ENCODE measurements at places on chromosomes 6 and 20.

DNA sequence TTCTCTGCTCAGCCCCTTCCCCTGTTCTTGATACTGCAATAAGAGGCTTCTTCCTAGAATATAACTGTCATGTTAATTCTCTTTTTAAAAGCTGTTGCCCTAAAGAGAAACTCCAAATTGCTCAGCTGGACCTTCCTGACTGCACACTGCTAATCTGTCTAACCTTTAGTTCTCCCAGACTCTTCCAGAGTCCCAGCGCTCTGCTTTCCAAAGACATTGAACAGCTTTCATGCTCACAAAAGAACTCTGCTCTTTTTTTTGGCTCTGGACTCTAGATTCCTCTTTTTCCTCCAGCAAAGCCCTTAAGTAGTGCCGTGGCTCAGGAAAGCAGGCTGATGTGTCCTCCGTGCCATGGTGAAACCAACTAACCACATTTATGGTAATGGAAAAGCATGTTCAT is 356.6 kb upstream of the RSPO3 start:
- DNase-seq = no peak

DNA sequence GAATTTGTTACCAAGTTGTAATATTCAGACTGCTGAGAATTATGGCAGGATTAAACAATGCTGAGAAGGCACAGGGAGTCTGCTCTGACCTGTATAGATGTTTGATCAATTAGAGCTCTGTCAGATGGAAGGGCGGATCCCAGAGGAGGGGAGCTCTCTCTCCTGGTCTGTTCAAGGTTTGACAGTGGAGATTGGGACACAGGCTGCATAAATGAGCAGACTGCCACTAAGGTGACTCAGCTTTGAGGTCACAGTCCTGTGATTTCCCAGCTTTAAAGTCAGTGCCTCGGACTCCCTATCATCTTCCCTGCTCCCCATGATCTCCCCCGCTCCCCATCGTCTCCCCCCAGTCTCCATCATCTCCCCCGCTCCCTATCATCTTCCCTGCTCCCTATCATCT is 59.2 kb upstream of the SLC22A23 start:
- peak; percentile 30 for DNase-seq

GRCh38 chr6:90294989-90295853 is 1.4 kb downstream of the BACH2 start:
- peak; percentile 42 for DNase-seq

DNA sequence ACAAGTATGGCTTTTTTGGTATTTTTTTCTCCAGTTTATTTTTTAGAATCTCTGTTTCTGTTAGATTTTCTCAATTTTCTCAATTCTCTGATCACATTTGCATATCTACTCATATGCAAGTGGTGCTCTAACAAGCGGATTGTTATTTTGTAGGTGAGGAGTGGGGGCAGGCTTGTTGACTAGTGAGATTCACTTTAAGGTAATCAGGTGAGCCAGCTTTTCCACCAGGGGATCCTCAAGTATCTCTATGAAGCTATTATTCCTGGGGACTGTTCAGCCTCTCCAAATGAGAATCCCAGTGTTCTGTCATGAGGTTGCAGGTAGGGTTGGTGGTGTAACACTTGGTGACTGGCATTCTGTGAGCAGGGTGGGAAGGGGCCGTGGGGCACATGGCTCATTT is 274.3 kb upstream of the FERMT1 start:
- peak; percentile 18 for DNase-seq

DNA sequence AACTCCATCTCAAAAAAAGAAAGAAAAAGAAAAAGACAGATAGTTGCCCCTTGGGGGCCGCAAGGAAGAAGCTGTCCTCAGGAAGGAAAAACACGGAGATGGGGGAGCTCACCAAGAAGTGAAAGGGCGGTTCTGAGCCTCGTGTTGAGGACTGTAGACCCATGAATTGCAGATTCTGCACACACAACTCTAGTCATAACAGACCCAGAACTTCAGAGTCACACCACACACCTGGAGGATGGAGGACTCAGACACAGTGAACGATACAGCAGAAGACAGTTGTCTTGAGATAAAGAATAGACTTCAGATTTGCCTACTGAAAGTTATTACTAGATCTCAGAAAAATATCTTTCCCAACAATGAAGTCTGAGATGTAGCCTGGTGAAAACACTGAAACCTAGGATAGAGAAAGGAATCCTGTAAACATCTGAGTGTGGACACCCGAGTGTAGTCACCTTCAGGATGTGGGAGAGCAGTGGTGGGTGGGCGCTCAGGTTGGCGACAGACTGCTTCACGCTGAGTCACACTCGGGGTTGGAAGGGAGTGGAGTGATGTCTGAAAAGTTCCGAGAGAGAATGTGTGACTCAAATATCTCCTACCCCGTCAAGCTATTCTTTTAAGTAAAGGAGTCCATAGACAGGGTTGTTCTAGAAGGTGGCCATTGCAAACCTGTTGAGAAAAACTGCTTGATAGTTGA is 88.1 kb downstream of the MAP3K4 start:
- DNase-seq = no peak

DNA sequence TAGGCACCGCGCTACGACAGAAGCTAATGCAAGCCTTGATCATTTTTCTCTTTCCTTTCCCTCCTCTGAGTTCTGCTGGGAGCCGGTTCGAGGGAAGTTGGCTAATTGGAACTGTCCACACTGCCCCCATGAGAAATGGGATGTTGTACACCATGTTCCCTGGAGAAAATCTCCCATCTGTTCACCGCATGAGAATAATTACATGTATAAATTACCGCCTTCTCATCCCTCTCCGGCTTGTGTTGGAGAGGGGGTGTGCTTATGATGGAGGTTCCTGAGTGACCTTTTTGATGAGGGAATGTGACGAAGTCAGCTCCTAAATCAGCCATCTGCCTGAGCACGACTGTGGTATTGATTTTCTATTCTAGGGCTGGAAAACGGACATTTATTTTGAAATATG is 320.2 kb upstream of the SULF2 start:
- no peak for DNase-seq

- DNase-seq = no peak
Measured at GRCh38 chr6:43940393-43941087, 170.5 kb downstream of the VEGFA start.

DNA sequence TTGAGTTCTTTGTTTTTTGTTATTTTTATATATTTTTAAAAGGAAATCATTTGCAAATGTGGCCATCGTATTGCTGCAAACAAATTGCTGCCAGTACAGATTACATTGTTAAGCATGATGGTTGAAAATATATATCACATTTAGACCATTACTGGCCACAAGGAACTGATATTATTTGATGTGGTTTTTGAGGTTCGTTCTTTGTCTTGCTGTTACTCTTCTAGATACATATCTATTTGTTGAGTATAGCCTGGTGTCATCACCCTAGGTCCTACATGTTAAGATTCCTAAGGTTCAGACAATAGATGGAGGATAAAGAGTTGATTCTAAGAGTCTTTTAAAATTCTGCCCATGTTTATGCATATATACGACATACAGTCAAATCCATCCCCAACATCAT is 306.0 kb downstream of the FARS2 start:
- no peak for DNase-seq

DNA sequence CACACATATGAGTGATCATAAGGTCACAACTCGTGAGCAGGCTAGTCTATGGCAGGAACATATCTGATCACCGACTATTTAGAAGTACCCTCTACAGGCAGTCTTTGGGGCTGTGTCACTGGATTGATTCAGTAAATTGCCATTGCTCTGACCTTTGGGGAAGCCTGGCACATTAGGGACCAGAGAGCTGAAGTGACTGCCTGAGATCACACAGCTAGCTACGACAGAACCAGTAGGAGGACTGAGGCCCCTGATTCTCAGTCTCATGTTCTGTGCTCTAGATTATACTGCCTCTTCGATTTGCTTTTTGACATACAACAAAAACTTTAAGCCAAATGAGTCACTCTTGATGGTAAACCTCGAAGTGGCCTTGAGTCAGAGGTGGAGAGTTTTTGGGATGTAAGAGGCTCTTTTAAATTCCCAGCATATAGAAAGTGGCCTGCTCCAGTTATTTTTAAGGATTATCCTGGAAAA is 247.5 kb upstream of the SUPT3H start:
- no peak for DNase-seq

- DNase-seq = no peak
Measured at GRCh38 chr6:122198922-122199321, 200.5 kb upstream of the HSF2 start.

- peak; percentile 96 for DNase-seq
Measured at GRCh38 chr6:33288921-33289783, at the start of the genes PFDN6 and WDR46. PFDN6 (plus strand) TSS chr6:33289601; CDS start chr6:33289857, 256 bp downstream. WDR46 (minus strand) TSS chr6:33289239; CDS start chr6:33289170, 69 bp downstream.

DNA sequence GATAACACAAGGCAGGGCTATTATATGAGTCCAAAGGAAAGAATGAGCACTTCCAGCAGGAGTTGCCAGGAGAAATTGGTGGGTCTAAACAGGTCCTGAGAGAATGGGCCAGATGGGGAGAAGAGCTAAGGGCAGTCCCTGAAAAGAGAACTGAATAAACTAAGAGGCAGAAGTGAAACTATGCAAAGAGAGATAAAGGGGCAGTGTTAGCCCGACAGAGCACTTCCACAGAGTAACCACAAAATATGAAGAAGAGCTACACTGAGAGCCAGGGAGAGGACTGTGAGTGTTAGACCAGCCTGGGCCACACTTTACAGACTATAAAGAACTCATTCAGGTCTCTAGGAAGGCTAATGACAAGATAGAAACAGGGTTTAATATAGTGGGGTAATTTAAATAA is 43.8 kb downstream of the RALGAPA2 start:
- DNase-seq = no peak

DNA sequence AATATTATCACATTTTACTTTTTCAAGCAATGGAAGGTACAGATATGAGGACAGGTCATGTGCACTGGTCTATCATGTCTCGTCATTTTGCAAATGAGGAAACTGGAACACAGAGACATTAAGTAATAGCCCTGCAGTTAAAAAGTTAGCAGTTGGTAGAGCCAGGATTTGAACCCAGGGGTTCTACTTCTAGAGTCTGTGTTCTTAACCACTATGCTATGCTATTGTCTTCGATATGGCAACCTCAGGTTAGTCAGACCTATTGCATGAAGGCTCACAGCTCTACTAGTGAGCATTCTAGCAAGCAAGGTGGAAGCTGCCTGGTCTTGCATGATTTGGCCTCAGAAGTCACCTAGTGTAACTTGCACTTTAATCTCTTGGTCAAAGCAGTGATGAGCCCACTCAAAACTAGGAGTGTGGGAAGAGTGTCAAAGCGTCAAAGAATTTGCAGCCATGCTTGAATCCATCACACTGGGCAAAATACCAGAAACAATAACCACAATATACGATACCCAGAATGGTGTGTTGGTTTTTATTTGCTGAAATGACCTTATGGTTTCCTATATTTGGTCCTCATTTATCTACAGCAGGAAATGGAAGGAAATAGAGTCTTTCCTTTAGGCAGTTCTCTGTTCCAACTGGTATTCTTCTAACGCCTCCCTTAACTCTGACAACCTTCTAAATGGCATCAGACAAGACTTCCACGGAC is 20.4 kb upstream of the BMP2 start:
- peak; percentile 28 for DNase-seq

DNA sequence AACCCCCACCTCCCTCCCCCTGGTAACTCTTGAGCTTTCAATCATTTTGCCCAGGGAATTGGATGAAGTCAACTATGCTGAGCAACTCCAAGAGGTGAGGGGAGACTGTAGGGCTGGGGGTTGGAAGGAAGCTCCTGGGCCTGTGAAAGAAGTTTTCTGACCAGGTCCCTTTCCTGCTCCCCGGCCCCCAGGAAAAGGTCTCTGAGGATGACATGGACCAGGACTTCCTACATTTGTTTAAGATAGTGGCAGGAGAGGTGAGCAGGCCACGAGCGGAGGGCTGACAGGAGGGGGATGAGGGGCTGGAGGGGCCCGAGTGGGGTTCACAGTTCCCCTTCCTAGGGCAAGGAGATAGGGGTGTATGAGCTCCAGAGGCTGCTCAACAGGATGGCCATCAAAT is 21.8 kb downstream of the CAPN11 start:
- no peak for DNase-seq

DNA sequence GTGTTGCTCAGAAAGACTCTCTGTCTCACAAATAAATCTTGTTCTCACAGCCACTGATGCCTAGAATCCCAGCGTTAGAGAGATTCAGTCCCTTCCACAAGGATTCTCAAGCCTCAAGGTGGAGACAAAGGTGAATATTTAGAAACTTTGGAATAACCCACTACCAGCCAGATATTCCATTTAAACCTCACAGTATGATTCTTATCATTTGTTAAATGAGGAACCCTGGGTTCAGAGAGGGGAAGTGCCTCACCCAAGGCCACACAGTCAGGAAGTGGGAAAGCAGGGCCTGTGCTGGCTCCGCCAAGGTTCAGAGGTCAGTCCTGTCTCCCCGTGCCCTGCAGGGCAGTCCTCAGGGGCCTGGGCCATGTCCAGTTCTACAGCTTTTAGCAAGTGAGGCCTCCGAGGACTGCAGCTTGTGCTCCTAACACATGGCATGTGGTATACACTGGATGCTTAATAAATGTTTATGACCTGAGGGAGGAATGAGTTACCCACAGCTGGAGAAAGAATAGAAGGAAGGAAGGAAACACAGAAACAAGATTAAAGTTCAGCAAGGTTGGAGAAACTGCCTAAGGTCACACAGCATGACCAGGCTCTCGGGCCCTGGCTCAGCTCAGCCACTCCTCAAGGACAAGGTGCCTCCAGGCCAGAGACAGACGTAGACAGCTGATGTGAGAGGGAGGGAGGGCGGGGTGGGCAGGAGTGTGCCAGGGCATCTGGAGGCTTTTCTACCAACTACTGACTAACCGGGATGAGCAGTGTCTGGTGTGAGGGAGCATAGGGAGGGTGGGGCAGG is 3.9 kb upstream of the TGM2 start:
- no peak for DNase-seq

DNA sequence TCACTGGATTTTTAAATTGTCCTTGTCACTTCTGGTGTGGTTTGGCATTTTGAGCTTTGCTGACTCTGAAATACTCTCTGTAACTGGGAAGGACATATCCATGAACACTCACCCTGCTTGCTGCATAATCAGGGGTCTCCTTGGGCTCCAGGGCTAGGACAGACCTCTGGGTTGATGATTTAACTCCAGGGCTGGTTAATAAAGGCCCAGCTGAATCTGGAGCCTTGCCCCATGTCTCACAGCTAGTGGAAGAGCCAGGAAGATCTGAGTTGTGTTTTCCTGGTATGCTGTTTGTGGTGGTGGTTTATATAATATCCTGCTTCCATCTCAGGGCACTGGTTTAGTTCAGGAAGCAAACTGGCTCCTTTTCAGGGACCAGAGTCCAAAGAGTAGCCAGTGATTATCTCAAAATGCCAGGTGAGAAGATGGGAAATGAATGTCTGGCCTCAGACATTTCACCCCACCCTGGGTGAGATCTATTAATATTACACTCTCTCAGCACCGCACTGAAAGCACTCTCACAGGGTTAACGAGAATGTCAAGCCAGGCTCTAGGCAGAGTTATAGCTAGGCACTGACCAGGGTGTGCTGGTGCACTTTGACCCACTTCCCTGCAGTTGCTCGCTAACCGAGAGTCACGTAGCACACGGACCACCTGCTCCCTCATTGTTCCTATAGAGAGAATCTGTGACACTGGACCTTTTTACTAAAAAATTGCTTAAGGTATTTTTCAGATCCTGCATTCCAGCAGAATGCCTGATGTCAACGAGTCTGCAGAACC is 90.1 kb upstream of the SLC22A16 start:
- no peak for DNase-seq

GRCh38 chr6:111949546-111949945 is 76.3 kb upstream of the FYN start:
- DNase-seq = no peak

GRCh38 chr6:46410334-46410953 is 80.8 kb downstream of the RCAN2 start:
- peak; percentile 47 for DNase-seq

- DNase-seq = no peak
Measured at GRCh38 chr6:150575836-150576235, 23.8 kb upstream of the PLEKHG1 start.
